Suprapubic skin (tissue), 4 donors: ENCODE measurements at places on chromosomes 2 and 18. TPM values are rescaled to one million over a fixed set of nuclear protein-coding genes. Genes with fewer than 3 reads are reported as not detected.

DNA sequence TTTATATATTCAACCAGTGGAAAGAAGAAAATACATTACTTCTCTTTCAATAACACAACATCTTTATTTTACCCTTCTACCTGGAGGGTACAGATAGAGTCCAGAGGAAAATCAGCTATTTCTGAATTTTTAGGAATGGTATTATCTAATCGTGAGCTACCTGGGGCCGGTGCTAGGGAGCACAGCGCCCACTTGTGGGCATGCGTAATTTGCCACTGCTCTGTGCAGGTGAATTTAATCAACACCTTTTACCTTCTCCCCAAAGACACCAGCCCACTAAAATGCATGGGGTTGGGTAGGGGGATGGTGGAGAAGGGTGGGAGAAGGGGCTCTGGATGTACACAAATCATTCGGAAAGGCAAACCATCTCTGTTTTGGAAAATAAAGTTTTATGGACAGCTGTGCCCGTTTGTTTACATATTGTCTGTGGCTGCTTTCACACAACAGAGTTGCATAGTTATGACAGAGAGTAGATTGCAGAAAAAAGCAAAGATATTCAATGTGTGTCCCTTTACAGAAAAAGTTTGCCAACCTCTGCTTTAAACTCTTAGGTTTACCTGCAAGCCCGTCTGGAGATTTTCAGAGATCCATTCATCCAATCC lies 51.5 kb upstream of the DCC start:
- no peak for DNase-seq

GRCh38 chr18:70683263-70683662 lies 394.4 kb downstream of the SOCS6 start:
- no peak for DNase-seq

Gene GPR55
- total RNA-seq, result 0.72 TPM

DNA sequence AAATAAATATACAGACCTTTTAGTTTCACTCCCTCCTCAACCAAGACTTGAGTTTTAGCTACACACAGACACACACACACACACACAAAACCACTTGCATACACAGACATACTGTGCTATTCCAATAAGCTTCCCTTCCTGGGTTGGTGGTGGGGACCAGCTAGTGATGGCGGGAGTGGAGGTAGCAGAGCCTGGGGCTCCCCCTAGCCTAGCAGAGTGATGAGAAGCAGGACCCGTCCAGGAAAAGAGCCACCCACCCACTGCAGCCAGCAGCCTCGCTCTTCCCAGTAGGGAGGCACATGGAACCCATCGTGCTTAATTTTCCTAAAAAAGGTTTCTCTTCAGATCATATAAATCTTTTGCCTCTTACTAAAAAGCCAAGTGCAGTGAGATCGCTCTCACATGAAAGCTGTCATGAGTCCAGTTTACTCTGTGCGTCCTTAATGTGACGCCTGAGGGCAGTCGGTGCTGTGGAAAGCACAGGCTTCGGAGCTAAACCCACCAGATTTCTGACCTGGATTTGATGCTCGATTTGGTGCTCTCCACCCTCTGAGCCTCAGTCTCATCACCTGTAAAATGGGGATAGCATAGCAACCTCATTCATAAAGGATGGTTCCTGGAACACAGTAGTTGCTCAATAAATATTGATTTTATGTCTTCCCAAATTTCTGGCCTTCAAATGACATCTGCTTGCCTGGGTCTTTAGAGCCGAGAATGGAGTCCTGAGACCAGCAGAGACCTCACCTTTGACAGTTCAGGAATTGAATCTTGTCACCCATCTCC lies 60.1 kb upstream of the YWHAQ start:
- no peak for DNase-seq

DNA sequence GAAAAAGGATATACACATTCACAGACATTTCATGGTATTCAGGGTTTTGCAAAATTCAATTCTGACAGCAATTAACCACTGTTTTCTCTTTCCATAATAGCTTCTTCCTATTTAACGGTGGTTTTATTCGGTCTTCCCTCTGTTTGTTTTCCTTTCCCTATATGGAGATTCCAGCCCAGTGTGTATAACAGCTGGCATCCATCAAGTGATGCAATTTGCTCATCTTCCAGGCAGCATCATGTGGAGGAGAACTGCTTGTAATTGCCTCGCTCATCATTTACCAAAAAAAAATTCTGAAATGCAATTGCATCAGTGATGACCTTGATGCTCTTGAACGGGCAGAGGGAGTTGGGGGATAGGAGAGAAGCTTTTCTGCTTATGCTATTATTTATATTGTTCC lies 165.9 kb upstream of the PGAP1 start:
- no peak for DNase-seq

GRCh38 chr2:9422321-9423099 lies 818 bp downstream of the ITGB1BP1 start:
- no peak for DNase-seq

GRCh38 chr18:63160172-63160995 lies 159.2 kb downstream of the BCL2 start:
- DNase-seq, result peak; percentile 21

Gene IL18RAP
- total RNA-seq, result not detected

DNA sequence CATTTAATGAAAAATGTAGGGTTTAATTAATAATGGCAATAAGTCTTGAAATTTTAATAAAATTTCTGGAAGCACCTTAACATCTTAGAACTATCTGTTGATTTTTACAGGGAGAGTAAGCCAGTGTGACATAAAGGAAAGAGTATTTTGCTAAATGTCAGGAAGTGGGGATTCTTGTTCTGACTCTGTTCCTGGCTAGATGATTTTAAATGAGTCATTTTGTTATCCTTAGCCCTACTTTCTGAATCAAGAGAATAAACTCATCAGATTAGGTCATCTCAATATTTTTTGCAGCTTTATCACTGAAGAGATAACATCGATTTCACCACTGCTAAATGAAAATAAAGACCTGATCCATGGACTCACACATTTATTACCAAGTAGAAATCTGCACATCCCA lies 377.5 kb upstream of the CYRIA start:
- DNase-seq, result no peak

- DNase-seq, result no peak
Observed at GRCh38 chr2:158692372-158693103, 102.6 kb upstream of the DAPL1 start.

Gene SP5
- not detected for total RNA-seq

Gene ICA1L
- total RNA-seq, result 4.2 TPM

Gene KCNS3
- total RNA-seq, result 18.3 TPM

Gene CCDC178
- total RNA-seq, result not detected

GRCh38 chr2:225670111-225670974 lies 270.8 kb downstream of the NYAP2 start:
- no peak for DNase-seq

Gene ANKRD12
- total RNA-seq, result 41.0 TPM

GRCh38 chr18:28647961-28648360 lies 471.0 kb upstream of the CDH2 start:
- DNase-seq, result no peak

- DNase-seq, result no peak
Observed at GRCh38 chr18:79355433-79356335, 40.0 kb upstream of the NFATC1 start.

DNA sequence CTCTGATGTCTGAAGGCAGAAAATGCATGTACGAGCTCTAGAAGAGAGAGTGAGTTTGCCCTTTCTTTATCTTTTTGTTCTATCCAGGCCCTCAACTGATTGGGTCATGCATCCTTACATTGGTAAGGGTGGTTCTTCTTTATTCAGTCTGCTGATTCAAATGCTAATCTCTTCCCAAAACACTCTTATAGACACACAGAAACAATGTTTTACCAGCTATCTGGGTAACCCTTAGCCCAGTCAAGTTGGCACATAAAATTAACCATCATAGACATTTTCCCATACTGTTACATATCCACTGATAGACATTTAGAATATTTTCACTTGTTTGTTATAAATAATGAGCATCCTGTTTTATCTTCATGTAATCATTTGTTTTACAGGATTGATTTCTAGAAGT lies 141.2 kb downstream of the TAF4B start:
- DNase-seq, result no peak

- DNase-seq, result no peak
Observed at GRCh38 chr2:138115666-138116065, 151.4 kb downstream of the HNMT start.

Gene CCDC121
- 3.8 TPM for total RNA-seq

Gene ALPG
- not detected for total RNA-seq

Gene STAMBP
- 32.1 TPM for total RNA-seq

Gene KIF5C
- 0.30 TPM for total RNA-seq

DNA sequence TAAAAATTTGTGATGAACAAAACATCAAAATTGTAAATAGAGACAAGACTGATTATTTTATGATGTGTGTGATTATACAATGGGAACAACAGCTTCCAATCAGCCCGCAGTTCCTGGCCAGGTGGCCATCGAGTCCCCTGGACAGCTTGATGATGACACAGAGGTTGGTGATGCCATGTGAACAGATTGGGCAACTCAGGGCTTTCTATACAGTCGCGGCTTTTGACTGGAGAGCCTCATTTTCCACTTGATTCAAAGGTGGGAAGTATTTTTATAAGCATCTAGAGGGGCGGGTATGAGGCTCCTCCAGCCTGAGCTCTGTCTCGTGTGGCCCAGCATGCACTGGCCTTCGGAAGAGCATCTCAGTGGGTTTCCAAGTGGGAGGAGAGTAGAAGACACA lies 14.9 kb upstream of the HPCAL1 start:
- no peak for DNase-seq

GRCh38 chr2:241413929-241414580 lies 58.0 kb downstream of the FARP2 start:
- DNase-seq, result no peak

GRCh38 chr2:237250599-237250998 lies 163.4 kb downstream of the COL6A3 start:
- no peak for DNase-seq

DNA sequence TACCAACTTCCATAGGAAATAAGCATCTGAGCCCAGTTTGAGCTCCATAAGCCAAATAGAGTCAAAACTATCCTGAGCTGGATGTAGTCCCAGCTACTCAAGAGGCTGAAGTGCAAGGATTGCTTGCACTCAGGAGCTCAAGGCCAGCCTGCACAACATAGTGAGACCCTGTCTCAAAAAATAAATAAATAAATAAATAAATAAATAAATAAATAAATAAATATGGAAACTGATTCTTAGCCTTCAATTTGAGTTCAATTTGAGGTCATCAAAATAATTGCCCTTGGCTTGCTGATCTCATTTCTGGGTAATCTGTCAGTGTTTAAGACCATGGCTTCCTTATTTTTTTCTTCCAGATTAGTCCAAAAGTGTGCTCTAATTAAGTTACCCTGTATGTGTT lies 184.9 kb upstream of the CDH20 start:
- DNase-seq, result no peak

Gene NAT8
- total RNA-seq, result not detected

DNA sequence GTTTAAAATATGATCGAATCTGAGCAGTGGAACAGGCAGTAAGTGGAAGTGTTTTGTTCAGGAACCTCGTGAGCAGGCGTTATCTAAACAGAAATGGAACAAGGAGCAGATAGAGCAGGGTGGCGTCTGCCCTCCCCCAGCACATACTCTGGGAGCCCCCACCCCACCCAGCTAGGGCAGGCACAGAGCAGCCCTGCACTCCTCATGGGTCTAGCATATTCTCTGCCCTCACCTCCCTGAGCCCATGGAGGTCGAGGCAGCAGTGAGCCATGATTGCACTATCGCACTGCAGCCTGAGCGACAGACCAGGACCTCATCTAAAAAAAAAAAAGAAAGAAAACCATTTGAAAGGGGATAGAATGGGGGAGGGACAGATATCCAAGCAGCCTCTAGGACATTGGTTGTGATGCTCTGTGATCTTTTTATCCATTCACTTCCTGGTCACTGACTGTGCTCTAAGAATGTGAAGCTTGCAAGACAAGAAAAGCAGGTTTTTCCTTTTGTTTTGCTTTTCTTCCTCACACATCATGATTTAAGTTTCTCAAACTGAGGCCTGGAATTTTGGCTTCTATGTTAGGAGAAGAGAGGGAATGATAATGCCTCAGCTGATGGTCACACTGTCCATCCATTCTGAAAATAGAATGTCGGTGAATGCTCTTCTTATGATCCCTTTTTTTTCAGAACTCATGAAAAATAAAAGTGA lies 3.1 kb downstream of the MLPH start:
- no peak for DNase-seq

DNA sequence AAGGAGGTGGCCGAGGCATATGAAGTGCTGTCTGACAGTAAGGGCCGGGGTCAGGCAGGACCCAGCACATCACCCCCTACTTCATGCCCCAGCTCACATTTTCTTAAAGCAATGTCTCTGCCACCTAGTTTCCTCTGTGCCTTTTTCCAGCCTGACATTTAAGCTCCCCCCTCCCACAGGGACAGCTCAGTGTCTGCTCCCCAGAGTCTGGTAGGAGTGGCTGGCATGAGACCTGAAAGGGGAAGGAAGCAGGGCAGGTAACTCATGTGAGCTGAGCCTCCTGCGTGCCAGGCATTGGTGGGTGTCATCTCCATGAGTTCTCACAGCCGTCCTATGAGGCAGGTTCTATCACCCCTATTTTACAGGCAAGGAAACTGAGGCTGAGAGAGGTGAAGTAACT lies 1.5 kb downstream of the DNAJB2 start:
- no peak for DNase-seq

- DNase-seq, result no peak
Observed at GRCh38 chr2:161956738-161957137, 117.3 kb downstream of the DPP4 start.

Gene GPR17
- total RNA-seq, result not detected

- DNase-seq, result no peak
Observed at GRCh38 chr2:192437653-192438052, 242.9 kb upstream of the TMEFF2 start.

DNA sequence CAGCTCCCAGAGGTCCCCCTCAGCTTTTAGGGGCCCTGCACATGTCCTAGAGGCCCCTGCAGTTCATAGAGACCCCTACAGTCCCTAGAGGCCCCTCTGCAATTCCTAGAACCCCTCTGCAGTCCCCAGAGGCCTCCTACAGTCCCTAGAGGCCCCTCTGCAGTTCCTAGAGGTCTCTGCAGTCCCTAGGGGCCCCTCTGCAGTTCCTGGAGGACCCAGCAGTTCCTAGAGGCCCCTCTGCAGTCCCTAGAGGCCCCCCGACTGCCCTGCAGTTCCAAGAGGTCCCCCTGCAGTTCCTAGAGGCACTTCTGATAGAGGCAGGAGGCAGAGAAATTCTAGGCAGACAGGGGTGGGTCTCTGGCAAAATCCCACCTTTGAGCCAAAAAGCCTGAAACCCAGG lies 35.4 kb downstream of the MC2R start:
- no peak for DNase-seq

Gene PROM2
- total RNA-seq, result 99.8 TPM

DNA sequence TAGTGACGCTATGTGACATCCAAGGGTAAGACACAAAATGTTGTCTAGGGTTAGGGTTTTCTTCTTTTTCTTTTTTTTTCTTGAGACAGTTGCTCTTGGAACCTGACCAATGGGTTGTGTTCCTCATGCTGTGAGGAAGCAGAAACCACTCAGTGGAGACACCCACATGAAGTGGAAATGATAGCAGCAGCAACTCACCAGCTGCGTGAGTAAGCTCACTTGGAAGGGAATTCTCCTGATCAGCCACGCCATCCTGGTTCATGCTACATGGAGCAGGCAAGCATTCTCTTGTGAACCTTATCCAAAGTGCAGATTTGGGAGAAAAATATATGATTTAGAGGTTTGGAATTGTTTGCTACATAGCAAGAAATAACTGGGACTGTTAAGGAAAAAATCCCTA lies 863.7 kb downstream of the EPHA4 start:
- DNase-seq, result no peak

Gene ARHGAP25
- total RNA-seq, result 2.5 TPM

Gene SERPINB4
- total RNA-seq, result 0.44 TPM

Gene NLRC4
- not detected for total RNA-seq

- DNase-seq, result no peak
Observed at GRCh38 chr2:213545964-213546475, 261.8 kb downstream of the SPAG16 start.

Gene SNED1
- 31.9 TPM for total RNA-seq

Gene DLGAP1
- 2.0 TPM for total RNA-seq
